ENCODE measurements at places on chromosomes 13 and 19.

DNA sequence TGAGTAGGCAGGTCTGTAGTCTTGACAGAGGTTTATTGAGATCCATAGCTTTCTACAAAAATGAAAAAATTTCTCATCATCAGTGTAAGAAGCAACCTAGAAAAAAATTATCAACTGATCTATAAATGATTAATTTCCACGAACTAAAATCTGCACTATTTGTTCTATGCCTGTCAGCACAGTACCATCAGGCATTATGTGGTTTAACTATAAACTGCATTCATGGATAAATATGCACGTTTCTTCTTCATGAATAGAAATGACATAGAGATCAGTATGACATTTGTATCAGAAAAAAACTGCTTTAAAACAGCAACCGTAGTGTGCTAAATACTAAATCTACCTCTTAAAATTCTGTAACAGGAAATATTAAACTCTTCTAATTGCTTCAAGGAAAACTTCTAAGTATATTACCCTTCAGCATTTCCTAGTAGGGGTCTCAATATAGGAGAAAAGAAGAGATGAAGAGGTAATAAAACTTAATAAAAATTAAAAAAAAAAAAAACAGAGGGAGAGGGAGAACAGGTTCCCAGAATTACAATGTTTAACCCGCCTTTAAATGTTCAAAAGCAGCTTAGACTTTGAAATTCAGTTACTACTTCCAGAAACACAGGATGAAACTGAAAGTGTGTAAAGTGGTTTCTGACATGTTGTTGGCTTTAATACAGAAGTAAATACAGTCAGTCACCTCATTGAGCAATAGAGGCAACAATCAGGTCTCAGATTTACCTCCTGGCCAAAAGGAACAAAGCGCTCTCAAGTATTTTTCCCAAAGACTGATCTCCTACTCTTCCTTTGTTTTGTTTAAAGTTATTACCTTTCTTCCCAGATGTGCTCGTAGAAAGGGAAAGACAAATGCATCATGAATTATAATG lies 144.4 kb downstream of the DIAPH3 start:
- DNase-seq = no peak

GRCh38 chr13:95207769-95208366 lies 93.4 kb downstream of the ABCC4 start:
- DNase-seq = no peak

DNA sequence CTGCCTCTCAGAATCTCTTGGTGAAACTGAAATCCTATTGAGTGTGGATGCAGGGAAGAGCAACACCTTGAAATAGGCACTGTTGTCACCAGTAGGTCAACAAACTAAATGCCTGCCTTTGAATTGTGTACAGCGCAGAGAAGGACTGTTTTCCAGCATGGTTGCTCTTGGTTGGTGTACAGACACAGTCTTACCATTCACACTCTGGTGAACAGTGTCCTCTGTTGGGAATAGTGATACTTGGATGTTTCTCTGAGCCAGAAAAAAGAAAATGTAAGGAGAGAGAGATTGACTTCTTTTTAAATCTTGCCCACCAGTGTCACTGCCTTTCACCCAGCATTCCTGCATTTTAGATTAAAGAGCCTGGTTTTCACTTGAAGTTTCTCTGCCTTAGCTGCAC lies 179.7 kb downstream of the STK24 start:
- DNase-seq = no peak

DNA sequence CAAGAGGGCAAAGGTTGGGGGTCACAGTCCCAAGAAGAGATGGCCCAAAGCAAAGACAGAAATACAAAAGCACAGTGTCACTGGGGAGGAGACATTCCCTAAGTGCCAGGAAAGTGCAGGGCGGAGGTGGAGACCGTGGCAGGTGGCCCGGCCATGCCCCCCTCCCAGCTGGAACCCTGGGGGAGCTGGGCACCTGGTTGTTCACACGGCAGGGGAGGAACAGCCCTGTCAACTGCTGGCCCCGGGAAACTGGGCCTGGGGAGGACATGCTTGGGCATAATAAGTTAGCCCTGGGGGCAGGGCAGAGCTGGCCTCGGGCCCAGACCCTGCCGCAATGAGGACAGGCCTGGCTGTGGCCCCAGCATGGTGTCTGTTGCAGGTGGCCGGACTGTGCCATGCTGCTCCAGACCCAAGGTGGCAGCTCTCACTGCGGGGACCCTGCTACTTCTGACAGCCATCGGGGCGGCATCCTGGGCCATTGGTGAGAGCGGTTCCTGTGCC lies 7.4 kb downstream of the HPN start:
- peak; percentile 54 for DNase-seq
